ENCODE measurements at places on chromosomes 7 and 10.

DNA sequence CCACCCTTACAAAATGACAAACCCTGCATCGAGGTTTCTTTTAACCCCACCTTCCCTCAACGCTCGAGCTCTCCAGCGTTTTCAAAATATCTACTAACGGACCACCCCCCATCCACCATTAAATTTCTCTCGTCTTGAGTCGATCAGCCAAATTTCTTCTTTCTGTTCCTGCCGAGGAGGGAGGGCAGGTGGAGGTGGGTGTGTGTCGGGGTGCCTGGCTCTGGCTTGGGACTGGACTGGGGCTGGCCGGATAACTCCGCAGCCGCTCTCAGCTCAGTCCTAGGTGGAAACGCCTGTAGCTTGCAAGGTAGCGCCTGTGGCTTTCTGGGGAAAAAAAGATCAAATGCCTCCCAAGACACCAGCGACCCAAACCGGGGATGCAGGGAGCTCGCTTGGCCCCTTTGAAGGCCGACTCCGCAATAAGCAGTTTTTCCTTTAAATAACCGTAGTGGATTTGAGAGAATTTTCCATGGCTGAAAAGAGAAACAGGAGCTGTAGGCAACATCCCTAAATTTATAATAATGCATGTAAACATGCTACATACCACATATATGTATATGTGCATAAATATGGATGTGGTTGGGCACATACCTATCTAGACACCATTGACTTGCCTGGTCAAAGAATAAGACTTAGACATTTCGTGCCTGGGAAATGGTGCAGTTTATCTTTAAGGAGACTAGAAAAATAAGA, 1.9 kb upstream of the TMEM178B start:
- DNase-seq, result no peak

DNA sequence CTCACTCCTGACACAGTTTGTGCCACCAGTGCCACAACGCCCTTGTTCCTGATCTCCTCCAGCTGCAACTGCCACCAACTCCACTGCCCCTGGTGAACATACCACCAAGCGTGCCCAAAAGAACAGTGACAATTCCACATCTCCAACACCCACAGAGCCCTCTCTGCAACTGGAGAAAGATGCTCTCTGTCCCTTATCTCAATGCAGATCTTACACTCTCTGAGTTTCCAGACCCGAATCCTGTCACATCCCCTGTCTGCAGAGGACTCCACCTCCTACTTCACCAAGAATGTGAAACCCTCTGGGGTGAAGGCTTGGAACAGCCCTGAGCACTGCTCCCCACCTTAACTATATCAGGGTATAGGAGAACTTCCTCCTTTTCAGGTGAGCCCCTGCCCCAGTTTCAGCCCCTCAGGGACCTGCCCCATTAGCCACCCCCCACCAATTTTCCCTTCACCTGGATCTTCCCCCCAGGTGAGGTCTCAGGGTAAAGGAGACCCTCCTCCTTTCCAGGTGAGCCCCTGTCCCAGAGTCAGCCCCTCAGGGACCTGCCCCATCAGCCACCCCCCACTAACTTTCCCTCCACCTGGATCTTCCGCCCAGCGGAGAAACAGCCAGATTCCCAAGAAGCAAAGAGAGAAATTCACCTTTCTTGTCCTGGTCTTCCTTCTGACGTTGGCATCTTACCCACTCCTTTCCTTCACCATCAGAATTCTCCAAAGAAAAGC, 55.0 kb downstream of the CPXM2 start:
- no peak for DNase-seq

DNA sequence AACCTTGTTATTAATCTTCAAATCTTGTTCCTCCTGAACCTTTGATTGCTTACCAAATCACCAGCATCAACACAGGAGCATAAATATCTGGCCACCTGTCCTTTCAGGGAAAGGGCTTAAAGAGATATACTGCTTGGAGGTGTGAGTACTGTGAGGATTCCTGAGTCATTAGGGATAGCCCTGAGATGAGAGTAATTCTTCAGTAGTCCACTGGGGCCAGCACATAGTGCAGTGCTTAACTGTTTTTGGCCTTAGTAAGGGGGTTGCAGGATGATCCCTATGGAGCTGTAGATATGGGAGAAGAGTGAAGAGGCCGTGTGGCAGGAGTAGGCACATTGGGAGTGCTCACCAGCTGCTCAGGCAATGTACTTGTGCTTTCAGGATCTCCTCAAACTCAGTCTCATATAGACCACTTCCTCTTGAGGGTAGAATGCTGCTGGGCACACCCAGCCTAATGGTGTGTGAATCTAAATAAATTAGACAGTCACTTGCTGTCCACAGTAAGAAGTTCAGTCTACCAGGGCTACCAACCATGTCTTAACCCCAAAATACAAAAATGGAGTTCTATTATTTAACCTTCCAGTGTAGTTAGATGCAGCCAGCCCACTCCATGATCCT, 26.5 kb upstream of the GPR141 start:
- DNase-seq, result no peak

- DNase-seq, result no peak
These were observed 81.3 kb upstream of the CXCL12 start for GRCh38 chr10:44466236-44466635.

DNA sequence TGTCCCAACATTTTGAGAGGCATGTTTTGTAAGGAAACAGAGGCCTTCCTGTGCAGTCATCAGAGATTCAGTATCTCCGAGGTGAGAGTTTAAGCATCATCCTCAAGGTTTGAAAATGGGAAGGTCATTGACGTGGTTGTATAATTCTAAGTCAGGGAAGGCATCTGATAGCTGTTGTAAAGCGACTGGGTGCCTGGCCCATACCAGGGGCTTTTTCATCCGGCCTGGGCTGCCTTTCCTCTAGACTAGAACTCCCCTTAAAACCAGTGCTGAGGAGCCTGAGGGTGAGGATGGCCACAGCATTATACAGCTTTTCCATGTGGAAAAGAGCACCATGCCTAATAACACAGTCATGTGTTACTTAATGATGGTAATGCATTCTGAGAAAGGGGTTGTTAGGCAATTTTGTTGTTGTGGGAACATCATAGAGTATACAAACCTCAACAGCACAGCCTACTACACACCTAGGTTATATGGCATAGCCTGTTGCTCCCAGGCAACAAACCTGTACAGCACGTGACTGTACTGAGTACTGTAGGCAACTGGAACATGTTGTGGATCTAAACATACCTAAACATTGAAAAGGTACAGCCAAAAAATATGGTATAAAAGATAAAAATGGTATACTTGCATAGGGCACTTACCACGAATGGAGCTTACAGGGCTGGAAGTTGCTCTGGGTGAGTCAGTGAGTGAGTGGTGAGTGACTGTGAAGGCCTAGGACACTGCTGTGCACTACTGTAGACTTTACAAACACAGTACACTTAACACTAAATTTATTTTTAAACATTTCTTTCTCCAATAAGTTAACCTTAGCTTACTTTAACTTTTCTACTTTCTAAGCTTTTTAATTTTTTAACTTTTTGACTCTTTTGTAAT, 13.5 kb upstream of the CACUL1 start:
- DNase-seq, result no peak

GRCh38 chr7:101161692-101162471, 3.5 kb downstream of the VGF start:
- no peak for DNase-seq

GRCh38 chr7:152383341-152384234, 52.2 kb downstream of the KMT2C start:
- no peak for DNase-seq

DNA sequence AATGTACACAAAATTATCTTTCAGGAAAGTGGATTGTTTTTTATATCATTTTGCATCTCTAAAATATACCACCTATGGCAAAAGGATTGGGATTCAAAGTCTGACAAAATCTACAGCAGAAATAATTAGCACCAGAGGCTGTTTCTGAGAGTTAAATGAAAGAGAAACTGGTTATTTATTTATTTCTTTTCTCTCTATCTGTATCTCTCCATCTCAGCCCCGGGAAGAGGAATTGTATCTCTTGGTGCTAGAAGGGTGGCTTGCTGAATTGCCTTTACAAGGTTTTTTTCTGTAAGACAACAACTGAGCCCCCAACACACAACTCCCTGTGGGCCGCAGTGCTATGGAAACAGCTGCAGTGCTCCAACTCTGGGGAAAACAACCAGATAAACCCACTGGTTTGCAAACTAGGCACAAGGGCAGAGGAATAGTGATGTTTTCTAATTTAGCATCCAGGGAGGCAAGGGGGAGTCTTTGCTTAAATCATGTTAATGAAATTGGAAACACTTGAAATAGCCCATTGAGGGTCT, 249.0 kb downstream of the KCNMA1 start:
- DNase-seq, result no peak

GRCh38 chr10:52232561-52233350, 81.3 kb upstream of the DKK1 start:
- no peak for DNase-seq

GRCh38 chr10:58952162-58952601, 224.3 kb upstream of the PHYHIPL start:
- DNase-seq, result no peak

GRCh38 chr10:75347186-75347585, 54.4 kb downstream of the ZNF503 start:
- no peak for DNase-seq

DNA sequence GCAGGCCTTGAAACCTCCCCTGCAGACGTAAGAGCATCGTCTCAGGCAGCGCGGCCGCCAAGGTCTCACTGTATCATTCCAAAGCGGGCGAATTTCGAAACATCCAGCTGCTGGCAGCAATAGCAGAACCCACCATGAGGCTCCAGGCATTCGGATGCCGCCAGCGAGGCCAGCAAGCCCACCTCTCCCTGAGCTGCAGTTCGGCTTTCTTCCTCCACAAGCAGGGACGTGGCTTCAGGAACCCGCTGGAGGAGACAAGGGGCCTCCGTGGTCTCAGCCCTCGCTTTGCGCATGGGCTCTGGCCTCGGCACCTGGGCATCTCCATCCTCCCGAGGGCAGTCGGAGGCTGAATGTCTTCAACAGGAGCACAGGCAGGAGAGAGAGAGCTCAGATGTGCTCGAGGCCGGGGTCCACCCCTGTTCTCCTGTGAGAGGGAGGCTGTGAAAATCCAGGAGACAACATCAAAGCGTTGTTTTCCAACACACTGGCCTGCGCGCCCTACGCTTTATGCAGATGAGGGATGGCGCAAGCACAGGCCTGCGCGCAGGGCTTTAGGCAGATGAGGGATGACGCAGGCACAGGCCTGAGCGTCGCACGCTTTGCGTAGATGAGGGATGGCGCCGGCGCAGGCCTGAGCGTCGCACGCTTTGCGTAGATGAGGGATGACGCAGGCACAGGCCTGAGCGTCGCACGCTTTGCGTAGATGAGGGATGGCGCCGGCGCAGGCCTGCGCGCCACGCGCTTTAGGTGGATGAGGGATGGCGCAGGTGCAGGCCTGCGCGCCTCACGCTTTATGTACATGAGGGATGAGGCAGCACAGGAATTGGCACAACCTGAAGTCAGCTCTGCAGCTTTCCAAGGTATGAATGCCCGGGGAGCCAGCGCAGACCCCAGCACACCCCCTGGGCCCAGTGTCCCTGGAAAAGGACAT, 103.2 kb downstream of the WDR37 start:
- no peak for DNase-seq

DNA sequence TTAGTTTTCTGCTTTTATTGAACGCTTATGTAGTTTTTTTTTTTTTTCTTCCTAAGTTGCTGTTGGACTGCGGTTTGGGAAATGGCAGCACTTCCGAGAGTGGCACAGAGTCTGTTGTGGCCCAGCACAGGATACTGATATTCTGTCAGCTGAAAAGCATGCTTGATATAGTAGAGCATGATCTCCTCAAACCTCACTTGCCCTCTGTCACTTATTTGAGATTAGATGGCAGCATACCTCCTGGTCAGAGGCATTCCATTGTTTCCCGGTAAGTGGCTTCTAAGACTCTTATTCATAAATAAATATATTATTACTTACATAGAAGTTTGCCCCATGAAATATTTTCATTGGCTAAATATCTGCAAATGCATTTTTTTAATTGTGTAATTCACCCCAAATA, 101.1 kb downstream of the BTAF1 start:
- no peak for DNase-seq

DNA sequence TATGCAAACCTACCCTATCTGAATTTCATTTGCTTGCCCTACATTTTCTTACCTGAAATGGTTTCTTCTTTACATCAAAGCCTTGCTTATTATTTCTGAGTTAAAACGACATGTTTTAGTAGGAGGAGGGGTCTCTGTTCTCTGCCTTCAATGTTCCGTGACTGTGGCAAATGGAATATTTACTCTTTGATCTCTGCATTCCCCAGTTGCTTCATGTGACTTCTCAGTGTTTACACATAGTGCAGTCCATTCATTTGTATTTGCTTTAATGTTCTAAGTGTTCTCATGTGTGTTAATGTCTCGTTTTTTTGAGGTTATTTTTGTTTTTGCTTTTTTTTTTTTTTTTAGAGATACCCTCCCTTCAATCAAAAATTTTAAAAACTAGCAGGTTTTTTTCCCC, 75.8 kb downstream of the GNAI1 start:
- no peak for DNase-seq

DNA sequence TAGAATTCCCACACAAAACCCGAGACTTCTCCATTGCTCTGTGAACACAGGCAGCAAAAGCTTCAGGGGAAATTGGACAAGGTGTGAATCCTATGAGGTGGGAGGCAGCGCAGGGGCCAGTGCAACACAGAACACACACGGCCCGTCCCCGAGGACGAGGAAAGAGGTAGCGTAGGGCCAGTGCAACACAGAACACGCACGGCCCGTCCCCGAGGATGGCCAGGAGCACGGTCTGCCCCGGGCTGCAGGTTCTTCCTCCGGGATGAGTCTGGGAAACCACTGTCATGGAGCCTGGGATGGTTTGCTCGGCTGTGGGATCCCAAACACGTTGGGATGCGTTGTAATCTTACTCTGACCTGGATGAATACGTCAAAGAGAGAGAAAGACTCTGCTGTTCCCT, 432.1 kb downstream of the GLRX3 start:
- DNase-seq, result no peak

GRCh38 chr7:158021836-158022235, 565.8 kb downstream of the PTPRN2 start:
- DNase-seq, result no peak

DNA sequence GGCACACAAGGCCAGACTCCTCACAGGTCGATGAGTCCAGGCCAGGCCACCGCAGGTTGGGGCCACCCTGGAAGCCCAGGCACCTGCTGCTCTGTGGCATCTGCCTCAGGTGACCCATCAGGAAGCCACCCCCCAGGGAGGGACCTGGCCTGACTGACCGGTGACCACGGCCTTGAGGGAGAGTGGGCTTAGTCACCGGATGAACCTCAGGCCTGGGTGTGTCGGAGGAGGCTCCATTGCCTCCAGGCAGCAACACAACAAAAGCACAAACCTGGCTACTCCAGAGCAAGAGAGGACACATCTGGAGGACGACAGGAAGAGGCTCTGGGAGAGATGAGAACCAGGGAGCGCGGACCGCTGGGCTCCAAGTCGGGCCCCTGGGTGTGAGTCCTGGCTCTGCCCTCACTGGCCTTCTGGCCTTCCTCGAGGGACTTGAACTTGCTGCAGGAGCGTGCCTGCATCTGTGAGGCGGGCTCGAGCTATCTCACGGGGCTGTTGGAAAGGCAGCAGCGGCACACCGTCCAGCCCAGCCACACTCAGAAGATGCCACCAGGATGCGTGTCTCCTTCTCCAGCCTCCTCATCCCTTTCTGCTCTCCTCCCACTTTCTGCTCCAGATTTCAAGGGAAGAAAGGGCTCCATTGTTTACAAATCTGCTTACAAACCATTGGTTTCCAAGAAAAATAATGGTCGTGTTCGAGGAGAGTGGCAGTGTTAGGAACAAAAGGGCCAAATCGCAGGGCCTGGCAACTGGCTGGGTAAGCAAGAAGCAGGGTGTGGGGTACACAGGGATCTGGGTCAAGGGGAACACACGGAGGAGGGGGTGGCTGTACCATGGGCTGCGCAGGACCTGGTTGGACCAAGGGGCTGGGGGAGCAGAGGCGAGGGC, 152.9 kb downstream of the ADAM12 start:
- no peak for DNase-seq
